ENCODE measurements at places on chromosomes 16 and 17.

DNA sequence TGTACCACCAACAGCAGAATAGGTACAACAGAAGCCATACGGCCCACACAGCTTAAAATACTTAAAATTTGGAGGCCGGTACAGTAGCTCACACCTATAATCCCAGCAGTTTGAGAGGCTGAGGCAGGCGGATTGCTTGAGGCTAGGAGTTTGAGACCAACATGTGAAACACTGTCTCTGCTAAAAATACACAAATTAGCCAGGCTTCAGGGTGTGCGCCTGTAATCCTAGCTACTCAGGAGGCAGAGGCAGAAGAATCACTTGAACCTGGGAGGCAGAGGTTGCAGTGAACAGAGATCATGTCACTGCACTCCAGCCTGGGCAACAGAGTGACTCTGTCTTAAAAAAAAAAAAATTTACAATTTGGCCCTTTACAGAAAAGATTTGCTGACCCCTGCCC lies 17.0 kb downstream of the GFOD2 start:
- DNase-seq = no peak

GRCh38 chr16:27374221-27374803 lies 27.7 kb upstream of the IL21R start:
- peak; percentile 35 for DNase-seq

DNA sequence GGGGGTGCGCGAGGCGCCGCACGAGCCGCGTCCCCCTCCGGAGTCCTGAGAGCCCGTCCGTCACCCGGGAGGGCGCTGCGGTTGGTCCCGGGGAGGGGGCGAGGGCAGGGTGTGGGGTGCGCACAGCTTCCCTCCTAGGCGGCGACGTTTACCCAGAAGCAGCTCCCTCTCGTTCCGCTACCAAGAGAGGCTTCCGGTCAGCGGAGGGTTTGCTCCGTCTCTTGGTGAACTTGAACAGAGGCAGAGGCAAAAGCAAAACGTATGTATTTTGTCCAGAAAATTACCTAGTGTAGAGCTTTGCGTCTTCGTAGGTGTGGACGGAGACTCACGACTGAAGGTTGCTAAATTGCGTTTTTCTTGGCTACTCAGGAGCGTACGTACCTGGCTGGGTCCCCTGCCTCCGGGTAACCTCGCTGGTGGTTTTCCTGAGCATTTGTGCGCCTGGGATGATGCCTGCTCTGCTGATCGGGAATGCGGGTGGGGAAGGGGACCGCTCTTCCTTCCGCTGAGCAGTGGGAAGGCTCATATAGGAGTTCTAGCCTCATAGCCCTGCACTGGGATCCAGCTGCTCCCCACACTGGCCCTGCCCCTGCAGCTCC lies 833 bp downstream of the WSCD1 start:
- DNase-seq = no peak

GRCh38 chr17:65039336-65039988 lies 17.1 kb downstream of the GNA13 start:
- DNase-seq = no peak

DNA sequence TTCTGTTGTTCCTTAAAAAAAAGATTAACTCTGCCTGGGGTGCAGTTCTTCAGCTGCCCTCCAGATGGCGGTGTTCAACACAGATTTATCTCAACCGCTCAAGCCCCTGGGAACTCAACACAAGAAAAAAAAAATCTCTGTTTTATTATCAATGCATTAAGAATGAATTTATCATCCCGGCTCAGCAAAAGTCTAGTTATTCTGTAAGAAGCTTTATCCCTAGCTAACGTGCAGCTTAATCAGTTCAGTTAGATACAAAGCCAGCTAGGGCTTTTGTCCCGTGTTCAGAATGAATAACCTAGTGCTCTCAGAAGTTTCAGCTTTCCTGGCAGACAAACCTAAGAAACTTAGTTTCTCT lies 475.9 kb upstream of the CCL2 start:
- no peak for DNase-seq

GRCh38 chr17:81253358-81254131 lies 14.4 kb downstream of the NDUFAF8 start:
- DNase-seq = no peak

DNA sequence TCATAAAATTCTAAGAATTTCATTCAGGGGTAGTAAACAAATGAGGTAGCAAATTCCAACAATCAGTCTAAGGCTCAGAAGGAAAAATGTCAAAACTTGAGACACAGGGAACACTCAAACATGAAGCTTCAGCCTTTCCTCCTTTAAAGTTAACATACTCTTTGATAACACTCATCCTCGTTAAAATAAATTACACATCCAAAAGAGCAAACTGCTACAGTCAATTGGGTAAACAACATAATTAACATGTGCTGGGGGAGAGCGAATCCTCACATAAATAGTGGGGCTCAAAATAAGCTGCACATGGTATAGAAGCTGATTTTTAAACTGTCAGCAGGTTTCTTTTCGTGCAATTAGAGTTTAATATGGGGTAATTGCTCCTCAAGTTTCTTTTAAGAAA lies 12.9 kb downstream of the GRB2 start:
- DNase-seq = no peak

DNA sequence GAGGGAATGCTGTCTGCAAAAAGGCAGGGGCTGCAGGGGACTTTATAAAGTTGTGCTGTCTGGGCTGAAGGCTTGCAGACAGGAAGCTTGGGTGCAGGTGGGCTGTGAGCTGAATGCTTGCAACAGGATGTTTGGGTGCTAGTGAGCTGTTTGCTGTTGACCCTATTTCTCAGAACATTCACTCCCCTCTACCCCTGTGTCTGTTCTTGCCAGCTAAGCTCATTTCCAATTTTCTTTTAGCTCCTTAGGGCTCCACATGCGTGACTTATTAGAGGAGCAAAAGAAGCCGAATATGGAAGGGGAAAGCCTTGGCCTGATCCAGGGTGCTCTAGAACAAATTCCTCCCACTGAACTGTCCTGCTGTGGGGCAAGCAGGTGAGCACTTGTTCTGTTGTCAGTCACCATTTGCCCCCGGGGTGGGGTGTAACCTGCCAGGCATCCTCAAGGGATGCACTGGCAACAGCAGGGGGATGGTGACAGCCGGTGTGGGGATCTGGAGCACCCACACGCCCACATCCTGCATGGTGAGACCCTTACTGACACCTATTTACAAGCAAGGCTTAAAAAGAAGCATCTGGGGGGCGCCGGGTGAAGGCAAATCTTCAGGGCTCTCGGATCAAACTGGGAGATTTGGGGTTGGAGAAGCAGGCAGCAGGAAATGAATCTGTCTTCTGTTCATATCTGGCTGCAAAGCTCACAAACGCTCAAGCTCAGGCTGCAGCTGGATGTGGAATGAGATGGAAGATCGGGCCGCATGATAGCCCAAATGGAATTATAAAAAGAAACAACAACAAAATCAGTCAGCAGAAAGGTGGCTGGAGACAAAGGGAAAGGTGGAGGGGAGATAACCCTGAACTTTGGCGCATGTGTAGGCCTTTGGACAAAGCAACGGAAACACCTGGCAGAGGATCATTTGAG lies 21.1 kb upstream of the NUP93 start:
- DNase-seq = no peak

- no peak for DNase-seq
Observed at GRCh38 chr16:88754109-88754911, 30.7 kb downstream of the PIEZO1 start.

DNA sequence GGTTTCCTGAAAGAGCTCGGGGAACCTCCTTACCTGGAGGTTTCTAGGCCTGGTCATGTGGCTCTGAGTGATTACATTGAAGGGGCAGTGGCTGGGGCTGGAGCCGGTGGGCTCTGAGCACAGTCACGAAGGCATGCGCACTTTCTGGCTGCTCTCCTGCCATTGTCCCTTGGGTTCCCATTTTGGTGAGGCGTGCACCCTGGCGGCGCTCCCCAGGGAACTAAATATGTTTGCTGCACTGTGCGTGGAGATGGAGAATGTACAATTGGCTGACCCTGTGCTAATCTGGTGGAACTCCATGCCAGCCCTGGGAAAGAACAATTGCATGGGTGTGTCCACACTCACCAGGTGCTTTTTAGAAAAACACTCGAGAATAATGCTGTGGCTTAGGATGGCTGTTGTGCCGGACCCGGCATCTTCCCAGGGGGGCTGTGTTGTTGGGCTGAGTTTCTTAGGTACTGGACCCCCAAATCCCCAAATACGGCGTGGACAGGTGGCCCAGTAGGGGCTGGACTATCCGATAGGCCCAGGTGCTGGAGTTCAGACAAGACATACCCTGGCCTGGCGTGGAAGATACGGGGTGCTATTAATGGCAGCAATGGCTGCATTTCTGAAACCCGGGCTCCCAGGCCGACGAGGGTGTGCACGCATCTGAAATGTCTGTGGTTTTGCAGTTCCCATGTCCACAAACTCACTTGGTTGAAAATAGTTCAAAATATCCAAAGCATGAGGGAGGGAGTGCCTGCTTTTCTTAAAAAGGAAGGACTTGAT lies 230.5 kb downstream of the SEC14L1 start:
- DNase-seq = no peak

DNA sequence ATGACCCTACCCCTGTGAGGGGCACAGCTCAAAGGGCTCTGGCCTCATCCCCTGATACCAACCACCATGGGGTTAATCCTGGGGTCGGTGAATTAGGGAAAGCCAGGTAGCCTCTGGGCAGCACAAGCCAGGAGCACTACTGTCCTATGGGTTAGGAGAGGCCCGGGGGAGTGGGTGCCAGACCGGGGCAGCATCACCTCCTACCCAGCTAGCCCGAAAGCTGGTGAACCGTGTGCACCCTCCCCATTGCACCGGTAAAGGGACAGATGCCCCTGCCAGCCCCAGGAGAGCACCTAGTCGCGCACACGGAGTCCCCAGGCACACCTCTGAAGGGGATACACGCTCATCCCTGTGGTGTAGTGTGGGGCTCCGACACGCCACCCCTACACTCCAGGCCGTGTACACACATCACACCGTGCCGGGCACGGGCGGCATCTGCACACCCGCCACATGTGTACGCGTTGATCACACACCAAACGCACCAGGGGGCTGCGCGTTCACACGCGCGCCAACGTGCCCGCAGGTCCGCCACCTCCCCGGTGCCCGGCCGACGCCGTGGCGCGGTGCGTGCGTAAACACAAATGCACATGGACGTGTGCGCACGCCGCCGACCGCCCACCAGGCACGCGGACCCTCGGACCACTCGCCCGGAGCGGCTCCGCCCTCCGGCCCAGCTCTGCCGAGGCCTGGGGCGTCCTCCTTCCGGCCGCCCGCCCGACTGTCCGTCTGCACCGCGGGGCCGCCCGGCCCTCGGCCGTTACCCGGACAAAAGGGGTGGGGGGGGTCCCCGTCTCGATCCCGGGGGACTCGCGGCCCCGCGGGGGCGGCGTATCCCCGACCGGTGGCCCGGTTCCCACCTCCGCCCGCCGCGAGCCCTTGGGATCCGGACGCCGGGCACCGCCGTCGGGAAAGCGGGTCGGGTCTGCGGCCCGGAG lies 785 bp downstream of the UBALD1 start:
- no peak for DNase-seq

- DNase-seq = no peak
Observed at GRCh38 chr16:67750466-67750865, 31.4 kb upstream of the GFOD2 start.

DNA sequence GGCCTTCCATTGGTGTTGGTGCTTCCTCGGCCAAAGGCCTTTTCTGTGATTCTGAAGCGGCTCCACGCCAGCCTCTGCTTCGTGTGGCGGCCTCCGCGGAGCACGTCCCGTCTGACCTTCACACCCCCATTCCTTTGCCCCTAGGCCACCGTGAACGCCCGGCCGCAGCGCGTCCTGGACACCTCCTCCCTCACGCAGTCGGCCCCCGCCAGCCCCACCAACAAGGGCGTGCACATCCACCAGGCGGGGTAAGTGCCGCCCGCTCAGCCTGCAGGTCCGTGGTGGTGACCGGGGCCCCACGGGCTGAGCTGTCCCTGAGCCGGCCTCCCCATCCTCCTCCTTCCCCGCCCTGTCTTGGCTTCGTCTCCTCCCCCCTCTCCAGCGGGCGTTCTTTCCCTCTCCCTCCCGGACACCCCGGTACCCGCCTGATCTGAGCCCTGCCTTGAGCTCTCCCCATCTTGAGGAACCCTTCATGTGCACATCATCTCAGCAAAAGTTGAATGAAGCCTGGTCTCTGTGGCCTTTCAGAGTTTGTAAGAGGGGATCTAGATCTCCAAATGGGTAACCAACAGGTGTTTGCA lies 69.0 kb upstream of the CHMP6 start:
- no peak for DNase-seq

DNA sequence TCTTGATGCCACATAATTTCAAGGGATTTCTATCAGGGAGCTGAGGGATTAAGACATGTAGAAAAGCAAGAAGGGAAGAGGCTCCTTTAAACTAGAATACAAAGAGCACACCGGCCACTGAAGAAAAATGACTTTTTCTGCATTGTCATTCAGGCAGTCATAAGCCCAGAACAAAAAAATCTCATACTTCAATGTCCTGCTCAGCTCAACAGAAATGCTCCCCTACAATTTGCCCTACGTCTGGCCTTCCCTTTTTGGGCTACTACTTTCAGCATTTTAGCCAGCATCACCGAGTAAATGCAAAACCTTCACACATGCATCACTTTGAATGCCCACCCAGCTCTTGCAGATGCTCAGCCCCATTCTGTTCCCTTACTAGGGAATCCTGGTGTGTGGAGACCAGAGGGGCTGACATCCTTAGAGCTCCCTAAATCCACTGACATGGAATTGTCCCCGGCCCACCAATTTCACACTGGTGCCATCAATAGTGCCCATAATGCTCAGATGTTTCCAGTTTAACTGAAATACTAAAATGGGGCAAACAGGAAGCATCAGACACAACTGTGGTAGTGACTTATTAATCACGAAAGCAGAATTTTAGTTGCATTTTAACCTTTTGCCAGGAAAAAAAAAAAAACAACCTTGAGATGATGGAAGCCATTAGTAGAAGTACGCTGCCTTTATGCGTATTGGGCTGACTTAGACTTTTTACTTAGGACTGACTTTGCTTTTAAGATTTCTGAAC lies 2.7 kb downstream of the MAP3K14 start:
- DNase-seq = no peak

DNA sequence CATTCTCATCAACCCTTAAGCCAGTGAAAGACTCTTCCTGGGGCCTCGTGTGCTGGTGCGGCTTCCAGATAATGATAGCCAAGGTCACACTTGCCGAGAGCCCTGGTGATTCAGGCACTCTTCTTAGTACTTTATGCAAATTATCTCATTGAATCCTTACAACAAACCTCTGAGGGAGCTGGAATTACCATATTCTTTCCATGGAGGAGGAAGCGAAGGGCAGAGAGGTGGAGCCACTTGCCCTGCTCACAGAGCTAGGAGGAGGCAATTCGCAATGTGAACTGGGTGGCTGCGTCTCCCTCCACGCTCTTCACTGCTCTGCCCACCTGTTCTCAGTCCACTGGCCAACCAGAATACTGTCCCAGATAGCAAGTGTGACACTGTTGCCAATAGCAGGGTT lies 409.7 kb downstream of the SNX29 start:
- DNase-seq = no peak

GRCh38 chr16:78599271-78599670 lies 499.8 kb downstream of the WWOX start:
- DNase-seq = no peak

GRCh38 chr16:90015586-90016338 lies 3.5 kb downstream of the DBNDD1 start:
- DNase-seq = no peak

DNA sequence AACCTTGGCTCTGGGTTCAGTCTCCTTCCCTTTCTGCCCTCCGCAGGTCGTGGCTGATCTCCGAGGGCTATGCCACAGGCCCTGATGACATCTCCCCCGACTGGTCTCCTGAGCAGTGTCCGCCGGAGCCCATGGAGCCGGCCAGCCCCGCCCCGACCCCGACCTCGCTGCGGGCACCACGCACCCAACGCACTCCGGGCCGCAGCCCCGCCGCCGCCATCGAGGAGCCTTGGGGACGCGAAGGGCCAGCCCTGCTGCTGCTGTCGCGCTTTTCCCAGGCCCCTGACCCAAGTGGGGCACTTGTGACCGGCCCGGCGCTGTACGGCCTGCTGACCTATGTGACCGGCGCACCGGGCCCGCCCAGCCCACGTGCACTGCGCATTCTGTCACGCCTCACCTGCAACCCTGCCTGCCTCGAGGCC lies 5.1 kb downstream of the ARMC5 start:
- no peak for DNase-seq

All from GDM1 (cell line).